ENCODE measurements at places on chromosomes 5 and 9.

DNA sequence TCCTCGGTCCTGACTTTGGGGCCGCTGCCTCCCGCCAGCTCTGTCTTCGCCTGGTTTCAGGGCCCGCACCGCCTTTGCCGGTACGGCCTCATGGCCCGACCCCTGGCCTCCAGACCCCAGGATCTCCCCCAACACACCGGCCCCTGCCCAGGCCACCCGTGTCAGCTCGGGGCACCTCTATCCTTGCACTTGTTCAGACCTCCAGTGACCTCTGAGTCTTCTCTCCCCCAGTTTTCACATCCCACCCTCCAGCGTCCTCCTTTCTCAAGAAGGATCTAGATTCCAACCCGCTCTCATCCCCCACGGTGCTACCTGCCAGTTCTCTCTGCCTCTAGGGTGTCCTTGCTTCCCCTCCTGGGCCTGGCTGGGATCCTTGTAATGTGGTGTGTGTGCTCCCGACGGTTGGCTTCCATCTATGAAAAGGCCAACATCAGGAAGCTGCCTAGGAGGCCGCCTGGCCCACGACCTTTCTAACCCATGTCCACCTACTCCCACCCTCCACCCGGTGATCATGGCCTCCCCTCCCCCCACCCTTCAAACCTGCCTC is 61.1 kb downstream of the SPATA31C2 start:
- no peak for DNase-seq

DNA sequence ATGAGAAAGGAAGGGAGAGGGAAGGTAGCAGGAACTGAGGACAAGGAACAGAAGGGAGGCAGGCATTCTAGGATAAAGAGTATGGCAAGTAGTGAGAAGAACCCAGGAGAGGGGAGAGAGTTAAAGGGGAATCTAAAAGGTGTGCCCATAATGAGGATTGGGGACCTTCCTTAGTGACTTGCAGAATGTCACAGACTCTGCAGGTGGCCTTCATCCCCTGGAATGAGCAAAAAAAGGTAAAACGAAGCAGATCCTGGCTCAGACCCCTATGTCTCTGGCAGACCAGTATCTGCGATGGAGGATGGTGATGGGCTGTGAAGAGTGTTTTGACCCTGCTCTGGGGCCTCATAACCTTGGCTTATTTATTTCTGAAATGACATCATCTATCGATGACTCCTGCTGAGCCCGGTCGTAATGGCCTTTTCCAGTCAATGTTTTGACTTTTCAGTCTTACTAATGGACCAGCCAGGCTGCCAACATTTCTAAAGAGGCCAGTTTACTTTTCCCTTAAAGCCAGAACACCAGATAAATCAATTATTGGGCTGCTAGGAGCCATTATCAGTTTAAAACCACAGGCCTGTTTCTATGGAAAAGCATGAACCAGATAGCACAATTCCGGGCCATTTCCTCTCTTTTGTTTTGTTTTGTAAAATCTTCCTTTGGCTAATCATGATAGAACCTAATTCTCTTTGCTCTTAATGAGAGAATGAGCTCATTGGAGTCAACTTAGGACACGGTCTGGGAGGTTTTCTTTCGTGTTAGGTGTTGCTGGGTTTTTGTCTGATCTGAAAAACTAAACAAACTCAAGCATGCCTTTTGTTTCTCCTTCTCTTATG is 3.1 kb downstream of the TMOD1 start:
- DNase-seq, result no peak

DNA sequence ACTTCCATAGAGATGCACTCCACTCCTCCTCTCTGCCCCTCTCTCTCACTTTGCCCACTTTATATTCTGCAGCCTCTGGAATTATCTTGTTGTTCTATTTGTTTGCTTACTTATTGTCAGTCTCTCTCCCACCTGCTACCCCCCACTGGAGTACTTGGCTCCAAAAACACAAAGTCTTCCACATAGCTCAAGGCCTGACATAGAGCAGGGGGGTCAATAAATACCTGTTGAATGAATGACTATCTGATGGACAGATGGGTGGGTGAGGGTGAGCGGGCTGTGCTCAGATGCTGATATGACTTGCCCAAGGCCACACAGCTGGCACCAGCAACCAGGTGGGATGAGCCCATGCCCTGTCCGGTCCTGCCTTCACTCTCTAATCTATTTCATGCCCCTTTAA is 13.4 kb upstream of the UNC5A start:
- no peak for DNase-seq

GRCh38 chr5:54146390-54146789 is 164.0 kb downstream of the ARL15 start:
- DNase-seq, result no peak

- no peak for DNase-seq
Measured at GRCh38 chr5:38932854-38933408, 87.1 kb downstream of the OSMR start.

DNA sequence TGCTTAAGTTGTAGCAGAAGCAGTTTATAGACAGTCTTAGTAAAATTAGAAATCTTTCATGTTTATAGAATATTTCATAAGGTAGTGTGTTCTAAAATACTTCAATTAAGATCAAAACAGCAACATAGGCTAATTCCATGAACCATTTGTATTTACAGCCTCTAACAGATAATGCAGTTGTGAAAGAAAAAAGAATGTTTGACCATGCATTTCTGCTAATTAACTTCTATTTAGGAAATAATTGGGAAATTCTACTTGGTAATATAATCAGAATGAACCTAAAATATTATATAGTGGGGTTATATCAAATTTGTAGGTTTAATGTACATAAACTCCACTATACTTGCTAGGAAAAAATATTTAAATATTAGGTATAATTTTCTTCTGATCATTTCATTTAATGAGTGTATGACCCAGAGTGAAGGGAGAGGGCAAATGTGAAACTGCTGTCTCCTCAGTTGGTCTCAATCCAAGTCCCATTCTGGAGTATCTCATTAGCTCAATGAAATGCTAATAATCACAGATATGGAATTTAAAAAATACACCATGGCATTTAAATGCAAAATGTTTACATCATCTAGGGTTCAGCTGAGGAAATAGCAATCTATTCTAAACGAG is 34.9 kb downstream of the ALDH1A1 start:
- no peak for DNase-seq

DNA sequence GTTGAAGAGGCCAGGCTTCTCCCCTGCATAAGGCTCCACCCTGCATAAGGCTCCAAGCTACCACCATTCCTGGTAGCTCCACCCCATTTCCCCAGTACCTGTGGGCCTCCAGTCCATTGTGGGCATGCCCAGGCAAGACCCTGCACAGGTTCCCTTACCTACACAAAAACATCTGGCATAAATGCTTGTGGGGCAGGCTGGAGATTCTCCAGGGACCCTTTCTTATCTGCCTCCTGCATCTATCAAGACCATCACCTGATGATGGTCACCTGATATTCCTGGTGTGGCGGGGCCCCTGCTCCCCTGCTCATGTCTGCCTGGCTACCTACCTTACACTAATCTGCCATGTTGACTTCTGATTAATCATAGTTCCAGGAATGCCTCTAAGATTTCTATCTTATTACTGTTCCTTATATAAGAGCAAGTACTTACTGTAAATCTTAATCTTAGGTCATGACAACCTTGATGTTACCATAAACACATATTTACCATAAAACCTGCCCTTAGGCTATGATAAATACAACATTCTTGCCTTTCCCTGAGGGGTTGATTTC is 41.0 kb downstream of the FGD3 start:
- no peak for DNase-seq

Measured in T-helper 17 cell (primary cell).